Inflammatory macrophage treated with lipopolysaccharide for 1 hour (primary cell): ENCODE measurements at places on chromosomes 5 and 9.

DNA sequence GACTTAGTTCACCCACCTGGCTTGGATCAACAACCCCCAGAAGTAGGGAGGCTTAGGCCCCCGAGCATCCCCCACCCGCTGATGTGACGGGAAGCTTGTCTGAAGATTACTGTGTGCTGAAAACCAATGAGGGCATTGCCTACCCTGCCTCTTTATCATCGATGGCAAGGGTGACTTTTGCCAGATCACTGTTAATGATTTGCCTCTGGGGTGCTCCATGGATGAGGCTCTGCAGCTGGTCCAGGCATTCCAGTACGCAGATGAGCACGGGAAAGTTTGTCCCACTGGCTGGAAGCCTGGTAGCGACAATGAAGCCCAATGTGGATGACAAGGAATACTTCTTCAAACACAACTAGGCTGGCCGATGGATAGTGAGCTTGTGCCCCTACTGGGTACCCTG is 22.0 kb downstream of the RUFY1 start:
- DNase-seq: no peak

GRCh38 chr5:64166201-64166959 is 737 bp downstream of the RNF180 start:
- DNase-seq: no peak

DNA sequence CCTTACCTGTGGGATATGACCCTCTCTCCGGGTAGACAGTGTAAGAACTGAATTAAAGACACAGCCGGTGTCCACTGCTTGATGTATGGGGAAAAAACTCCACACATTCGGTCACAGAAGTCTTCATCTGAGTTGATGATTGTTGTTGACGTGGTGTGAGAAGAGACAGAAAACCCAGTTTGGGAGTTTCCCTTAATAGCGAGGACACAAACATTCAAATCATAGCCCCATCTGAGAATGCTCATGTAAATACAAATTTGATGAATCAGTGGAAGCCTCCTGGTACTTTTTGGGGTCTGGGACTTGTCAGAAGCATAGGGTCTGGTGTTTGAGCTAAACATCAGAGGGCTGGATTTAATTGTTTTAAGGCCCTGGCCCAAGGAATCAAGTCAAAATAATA is 11.0 kb downstream of the HAVCR1 start:
- no peak for DNase-seq

GRCh38 chr9:130327781-130328348 is 62.3 kb downstream of the HMCN2 start:
- DNase-seq: no peak
